Activated CD4-positive, alpha-beta T cell treated with anti-CD3 and anti-CD28 coated beads, Interleukin-2, amount 50 U/mL, for 48 hours (primary cell): ENCODE measurements at places on chromosomes 2 and 18.

DNA sequence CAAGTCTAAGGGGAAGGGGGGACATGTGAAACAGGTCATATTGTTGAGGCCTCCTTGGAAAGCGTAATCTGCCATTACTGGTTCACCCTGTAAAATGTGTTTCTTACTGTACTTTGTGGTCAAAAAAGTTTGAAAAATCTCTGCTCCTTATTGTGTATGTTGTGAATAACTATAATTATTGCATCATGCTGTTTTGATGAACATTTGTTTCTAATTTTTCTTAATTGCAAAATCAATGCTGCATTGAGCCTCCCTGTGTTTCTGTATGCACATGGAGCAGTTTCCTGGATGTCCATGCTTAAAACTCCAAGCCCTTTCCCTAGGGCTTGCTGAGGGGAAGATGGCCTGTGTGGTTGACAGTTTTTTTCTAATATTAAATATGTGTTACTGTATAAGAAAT, 158.6 kb downstream of the RNF144A start:
- DNase-seq: no peak

GRCh38 chr2:146496248-146496647, 1348.6 kb upstream of the ACVR2A start:
- no peak for DNase-seq

GRCh38 chr2:195319112-195319460, 337.9 kb upstream of the SLC39A10 start:
- DNase-seq: no peak

DNA sequence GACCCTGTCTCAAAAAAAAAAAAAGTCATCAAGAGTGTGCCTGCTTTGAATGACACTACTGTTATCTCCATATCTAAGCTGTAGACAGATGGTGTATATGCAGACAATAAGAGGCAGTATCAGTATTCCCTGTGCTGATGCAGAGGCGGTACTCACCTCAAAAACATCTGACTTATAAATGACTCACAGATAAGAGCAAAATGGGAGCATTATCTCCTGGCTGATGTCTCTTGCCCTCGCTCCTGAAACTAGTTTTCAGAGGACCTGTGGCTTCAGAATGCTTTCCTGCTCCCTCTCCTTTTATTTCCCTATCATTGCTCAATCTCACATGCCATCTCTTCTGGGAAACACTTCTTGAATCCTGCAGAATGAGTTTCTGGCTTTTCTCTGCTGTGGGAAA, 289.6 kb downstream of the PTPRM start:
- no peak for DNase-seq

GRCh38 chr2:191081411-191082155, 67.6 kb upstream of the STAT1 start:
- no peak for DNase-seq

DNA sequence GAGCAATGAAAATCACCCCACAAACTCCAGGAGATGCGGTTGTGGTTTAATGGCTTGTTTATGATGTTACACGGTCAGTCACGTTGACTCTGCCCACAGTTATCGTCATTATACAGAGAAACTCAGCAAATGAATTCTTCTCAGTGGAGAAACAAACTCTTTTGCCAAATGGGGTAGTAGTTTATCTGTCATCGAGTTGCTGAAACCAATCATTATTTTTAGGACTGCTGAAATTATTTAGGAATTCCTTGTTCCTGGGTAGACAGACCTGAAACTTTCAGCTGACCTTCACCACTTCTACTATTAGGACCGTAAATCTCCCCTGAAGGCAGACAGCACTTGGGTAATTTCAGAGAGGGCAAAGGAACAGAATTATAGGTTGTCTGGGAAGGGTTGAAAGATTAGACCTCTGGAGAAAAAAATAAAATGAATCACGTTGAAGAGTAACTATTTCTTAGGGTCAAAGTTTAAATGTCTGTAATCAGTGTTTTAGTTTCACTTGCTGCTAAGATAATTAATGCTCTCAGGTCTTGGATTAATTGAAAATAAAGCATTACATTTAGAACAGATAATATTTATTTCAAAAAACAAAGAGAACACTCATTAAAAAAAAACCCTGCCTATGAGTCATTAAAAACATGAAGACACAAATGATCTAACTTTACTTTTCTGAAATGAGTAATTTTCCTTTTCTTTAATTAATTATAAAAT, 52.1 kb upstream of the LYPD6 start:
- no peak for DNase-seq

DNA sequence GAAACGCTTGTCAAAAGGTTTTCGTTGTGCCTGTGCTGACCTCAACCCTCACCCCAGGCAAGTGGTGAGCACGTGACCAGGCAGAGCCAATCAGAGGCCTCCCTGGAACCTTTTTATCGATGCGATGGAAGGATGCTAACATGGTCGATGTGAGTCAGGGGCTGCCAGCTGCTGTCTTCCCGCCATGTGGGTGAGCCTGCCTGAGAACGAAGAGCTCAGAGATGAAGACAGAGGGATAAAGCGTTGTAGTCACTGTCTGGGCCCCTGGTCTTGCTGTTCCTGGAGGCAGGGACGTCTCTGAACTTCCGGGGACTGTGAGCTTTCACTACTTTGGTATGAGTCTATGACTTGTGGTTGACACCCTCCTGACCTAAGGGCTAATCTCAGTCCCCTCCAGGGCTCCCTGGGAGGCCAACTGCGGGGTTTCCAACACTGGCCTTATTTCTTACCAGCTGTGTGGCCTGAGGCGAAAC, 18.6 kb downstream of the DNMT3A start:
- DNase-seq: peak; percentile 78

DNA sequence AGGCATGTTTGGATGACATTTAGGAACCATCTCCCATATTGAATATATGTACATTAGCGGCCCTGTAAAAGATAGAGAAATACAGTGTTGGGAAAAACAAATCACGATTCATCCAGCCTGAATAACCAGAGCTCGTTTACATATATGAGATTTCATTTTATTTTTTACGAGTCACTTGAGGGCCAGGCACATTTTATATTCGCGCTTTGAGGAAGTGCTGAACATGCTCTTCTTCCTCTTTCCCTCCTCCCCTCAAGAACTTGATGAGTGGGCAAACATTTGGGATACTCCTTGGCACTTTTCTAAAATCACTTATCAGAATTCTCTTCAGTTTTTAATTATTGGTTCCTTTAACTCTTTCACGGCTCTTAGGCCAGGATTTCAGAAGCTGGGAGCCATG, 268.0 kb upstream of the TANK start:
- DNase-seq: no peak

DNA sequence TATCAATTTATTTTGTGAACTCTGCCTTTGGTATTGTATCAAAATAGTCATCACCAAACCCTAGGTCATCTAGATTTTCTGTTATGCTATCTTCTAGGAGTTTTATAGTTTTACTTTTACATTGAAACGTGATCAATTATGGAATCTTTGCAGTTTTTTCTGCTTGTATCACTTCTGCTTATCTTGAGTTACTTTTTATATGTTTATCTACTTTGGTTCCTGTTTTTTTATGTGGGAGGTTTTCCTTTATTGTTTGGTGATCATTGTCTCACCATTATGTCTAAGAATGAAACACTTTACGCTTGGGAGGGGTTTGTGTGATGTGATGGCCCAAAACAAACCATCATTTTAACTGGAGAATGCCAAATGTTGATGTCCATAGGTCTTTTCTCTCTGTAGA, 261.2 kb downstream of the SPAG16 start:
- no peak for DNase-seq

GRCh38 chr18:58069099-58069498, 25.1 kb downstream of the NEDD4L start:
- DNase-seq: no peak

GRCh38 chr2:40113272-40113968, 334.4 kb upstream of the THUMPD2 start:
- no peak for DNase-seq

DNA sequence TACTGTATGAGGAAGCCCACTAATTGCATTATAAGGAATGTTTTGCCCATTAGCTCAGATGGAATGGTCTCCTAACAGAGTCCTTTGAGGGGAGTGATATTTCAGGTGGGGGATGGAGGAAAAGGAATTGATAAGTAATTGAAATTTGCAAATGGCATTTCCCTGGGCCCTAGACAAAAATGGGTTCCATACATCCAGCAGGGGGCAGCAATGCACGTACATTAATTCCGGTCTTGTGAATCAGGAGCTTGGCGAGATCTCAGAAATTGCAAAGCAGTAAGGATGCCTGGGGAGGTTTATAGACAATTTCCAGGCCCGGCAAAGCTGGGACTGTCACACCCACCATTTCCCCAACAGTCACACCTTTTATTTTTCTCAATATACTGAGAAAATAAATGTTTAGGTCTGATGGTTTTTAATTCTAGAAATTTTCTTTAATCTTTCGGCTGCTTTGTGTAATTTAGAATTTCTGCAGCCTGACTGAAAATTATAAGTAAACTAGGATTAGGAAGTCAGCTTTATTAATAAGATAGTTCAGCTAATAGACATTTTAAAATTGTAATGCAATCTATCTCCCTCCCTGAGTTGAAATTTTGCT, 122.8 kb downstream of the LYPD1 start:
- peak; percentile 68 for DNase-seq

DNA sequence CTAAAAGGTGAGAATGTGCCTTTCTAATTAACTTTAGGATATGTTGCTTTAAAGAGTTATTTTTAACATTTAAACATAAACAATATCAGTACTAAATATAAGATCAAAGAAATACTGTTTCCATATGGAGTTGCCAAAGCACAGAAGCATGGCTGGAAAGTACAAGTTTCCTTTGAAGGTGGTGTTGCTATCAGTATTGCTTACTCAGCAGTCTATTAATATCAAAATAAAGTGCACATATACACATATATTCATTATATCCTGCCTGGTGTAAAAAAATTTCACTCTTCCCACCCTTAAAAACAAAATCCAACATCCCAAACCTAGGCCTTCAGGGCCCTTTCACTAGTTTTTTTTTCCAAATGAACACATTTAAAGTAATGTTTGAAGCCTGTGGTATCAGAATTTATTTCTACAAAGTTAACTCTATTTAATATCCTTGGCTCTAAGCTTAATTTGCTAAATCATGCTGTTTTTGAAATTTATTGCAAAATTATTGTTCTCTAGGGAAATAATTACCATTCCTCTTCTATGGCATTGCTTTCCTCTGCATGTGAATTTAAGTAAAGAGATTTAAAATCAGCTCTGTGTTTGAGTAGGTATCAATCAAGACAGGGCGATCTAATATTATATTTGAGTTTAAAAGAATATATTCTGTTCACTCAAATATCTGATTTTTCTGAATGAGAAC, 192.7 kb upstream of the MEIS1 start:
- DNase-seq: no peak

DNA sequence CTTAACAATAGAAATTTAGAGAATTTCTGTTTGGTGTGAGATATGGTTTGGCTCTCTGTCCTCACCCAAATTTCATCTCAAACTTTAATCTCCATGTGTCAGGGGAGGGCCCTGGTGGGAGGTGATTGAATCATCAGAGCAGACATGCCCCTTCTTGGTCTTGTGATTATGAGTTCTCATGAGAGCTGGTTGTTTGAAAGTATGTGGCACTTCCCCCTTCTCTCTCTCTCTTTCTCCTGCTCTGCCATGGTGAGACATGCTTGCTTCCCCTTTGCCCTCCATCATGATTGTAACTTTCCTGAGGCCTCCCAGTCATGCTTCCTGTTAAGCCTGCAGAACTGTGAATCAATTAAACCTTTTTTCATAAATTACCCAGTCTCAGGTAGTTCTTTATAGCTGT, 524.7 kb upstream of the ACVR2A start:
- DNase-seq: no peak

- DNase-seq: no peak
Observed at GRCh38 chr2:4914551-4914950, 777.6 kb upstream of the SOX11 start.

GRCh38 chr2:211117026-211117425, 560.6 kb downstream of the CPS1 start:
- no peak for DNase-seq

DNA sequence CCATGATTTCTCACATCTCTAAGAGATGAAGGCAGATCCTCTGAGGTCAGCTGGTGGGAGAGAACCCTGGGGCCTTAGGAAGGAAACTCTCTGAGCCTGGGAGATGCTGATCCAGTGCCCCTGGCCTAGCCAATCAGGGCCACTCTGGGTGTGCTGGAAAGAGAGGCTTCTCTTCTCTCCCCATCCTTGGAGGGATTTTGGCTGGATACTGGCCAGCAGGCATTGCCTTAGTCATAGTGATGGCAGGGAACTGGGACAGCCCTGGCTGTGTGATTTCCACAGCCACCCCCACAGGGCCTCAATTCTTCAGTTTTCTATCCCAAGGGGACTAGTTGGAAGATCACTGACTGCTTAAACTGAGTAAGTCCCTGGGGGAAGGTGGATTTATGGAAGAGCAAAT, 26.6 kb upstream of the PLB1 start:
- no peak for DNase-seq

- peak; percentile 58 for DNase-seq
Observed at GRCh38 chr2:202376460-202377206, 506 bp downstream of the BMPR2 start.

GRCh38 chr2:239540174-239540573, 139.4 kb upstream of the HDAC4 start:
- DNase-seq: no peak

DNA sequence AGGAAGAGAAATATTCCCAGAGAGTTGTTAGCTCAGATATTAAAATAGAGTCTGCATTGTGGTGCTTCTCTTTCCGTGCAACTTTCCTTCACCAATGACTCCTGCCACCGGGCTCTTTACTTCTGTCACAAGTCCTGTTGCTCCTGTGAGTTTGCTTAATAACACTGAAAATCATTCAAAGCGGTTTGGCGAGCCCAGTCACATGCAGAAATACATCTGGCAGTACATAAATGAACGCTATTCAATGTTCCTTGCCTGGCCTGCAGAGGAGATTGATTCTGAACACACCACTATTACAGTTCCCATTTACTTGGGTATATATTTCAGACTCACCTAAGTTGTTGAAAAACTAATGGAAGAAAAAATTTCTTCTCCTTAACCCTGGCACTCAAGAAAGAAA, 276.6 kb downstream of the ZNF521 start:
- DNase-seq: no peak

DNA sequence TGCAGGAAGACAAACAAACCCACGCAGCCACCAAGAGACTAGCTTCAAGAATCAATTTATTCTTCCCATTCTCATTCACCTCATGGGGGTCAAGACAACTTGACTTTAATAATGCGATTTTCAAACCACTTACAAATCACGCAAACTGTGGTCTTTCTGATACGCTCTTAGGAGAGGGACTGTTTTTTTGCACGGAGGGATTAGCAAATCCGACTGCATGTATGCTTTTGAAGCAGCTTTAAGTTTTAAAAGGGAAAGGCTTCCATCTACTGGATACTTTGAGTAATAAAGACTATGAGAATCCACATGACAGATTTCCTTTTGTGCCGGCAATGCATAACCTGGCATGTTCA, 322.9 kb upstream of the KCNJ3 start:
- DNase-seq: no peak
